Breast epithelium (tissue), 4 donors: ENCODE measurements at places on chromosomes 1 and 21.

- DNase-seq: no peak
- H3K4me3 ChIP-seq: no peak overlapping the region
- no peaks in the 10 kb centered on the region for H3K27me3 ChIP-seq
- H3K4me1 ChIP-seq: no peaks in the 10 kb centered on the region
These were observed 49.3 kb downstream of the IVNS1ABP start for GRCh38 chr1:185267701-185268100.

- H3K36me3 ChIP-seq: no peaks in the 10 kb centered on the region
- no peak for DNase-seq
- no peaks in the 10 kb centered on the region for H3K4me1 ChIP-seq
- H3K27me3 ChIP-seq: no peaks in the 10 kb centered on the region
- no peak overlapping the region for H3K27ac ChIP-seq
These were observed 11.5 kb upstream of the CXADR start for GRCh38 chr21:17501107-17502006.

GRCh38 chr1:42322577-42322976 is 12.5 kb downstream of the FOXJ3 start:
- peak overlapping the region; percentile 34 for H3K27ac ChIP-seq
- DNase-seq: no peak
- no peaks in the 10 kb centered on the region for H3K27me3 ChIP-seq

- DNase-seq: no peak
- H3K4me3 ChIP-seq: no peak overlapping the region
- H3K27me3 ChIP-seq: no peaks in the 10 kb centered on the region
- no peaks in the 10 kb centered on the region for H3K36me3 ChIP-seq
- no peak overlapping the region for H3K27ac ChIP-seq
- peaks cover 8% of the 10 kb centered on the region for H3K4me1 ChIP-seq
These were observed 59.0 kb upstream of the BTG3 start for GRCh38 chr21:17671733-17672132.

DNA sequence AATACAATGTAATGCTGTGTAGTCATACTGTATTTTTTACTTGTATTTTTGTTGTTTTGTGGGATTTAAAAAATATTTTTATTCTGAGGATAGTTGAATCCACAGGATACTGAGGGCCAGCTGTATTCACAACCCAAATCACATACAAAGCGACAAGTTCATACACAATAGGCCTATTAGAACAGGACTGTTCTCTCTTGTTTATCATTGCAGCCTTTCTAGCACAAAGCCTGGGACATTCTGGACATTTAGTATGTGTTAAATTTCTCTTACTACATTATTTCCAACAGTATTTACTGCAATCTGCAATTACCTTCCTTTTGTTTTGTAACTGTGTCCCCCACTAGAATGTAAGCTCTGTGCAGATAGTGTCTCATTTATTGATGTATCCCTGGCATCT is 65.4 kb downstream of the SLC35A3 start:
- no peaks in the 10 kb centered on the region for H3K27me3 ChIP-seq
- no peak for DNase-seq
- no peak overlapping the region for H3K4me3 ChIP-seq
- no peaks in the 10 kb centered on the region for H3K36me3 ChIP-seq
- no peak overlapping the region for H3K27ac ChIP-seq
- H3K4me1 ChIP-seq: peaks cover 7% of the 10 kb centered on the region

GRCh38 chr1:121518726-121519041 is 333.9 kb downstream of the SRGAP2C start:
- H3K27ac ChIP-seq: no peak overlapping the region
- peaks cover 13% of the 10 kb centered on the region for H3K27me3 ChIP-seq
- no peaks in the 10 kb centered on the region for H3K4me1 ChIP-seq
- no peak for DNase-seq
- H3K36me3 ChIP-seq: no peaks in the 10 kb centered on the region

- DNase-seq: peak; percentile 30
- no peaks in the 10 kb centered on the region for H3K36me3 ChIP-seq
- H3K4me1 ChIP-seq: no peaks in the 10 kb centered on the region
- peak overlapping the region; percentile 69 for H3K27ac ChIP-seq
These were observed 10.2 kb upstream of the GNL2 start for GRCh38 chr1:37605806-37606474.

GRCh38 chr1:152313319-152313801 is 11.7 kb downstream of the FLG start:
- H3K36me3 ChIP-seq: no peaks in the 10 kb centered on the region
- no peak overlapping the region for H3K4me3 ChIP-seq
- H3K4me1 ChIP-seq: no peaks in the 10 kb centered on the region
- no peak overlapping the region for H3K27ac ChIP-seq
- H3K27me3 ChIP-seq: no peaks in the 10 kb centered on the region
- DNase-seq: no peak

DNA sequence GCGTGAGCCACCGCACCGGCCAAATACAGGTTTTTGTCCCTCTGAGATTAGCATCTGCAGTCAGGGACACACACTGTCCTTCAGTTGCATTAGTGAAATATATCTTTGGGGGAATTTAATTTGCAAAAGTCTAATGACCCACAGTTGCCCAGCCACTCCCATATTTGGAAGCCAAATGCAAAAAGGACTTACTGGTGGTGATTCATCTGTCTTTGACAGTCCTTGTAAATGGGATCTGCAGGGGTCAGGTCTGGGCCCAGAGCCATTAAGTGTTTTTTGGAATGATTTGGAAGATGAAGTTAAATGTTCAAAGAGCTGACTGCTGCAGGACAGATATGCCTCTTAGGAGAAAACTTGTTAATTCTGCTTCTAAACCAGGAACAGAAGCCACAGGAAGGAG is 44.6 kb upstream of the DNASE2B start:
- DNase-seq: no peak
- no peak overlapping the region for H3K4me3 ChIP-seq
- no peak overlapping the region for H3K27ac ChIP-seq
- H3K36me3 ChIP-seq: no peaks in the 10 kb centered on the region
